ENCODE measurements at places on chromosomes 4 and X. TPM values are rescaled to one million over a fixed set of nuclear protein-coding genes. Genes with fewer than 3 reads are reported as not detected.
A peak's percentile ranks its signal among the peaks of the same experiment; 100 is the strongest.

Gene PLAC1
- 72.3 TPM for polyA plus RNA-seq

Gene RHOH
- not detected for polyA plus RNA-seq

Gene RAB41
- polyA plus RNA-seq: not detected

Gene SMIM10
- 2.4 TPM for polyA plus RNA-seq

Gene AFM
- not detected for polyA plus RNA-seq

Gene SSX4
- not detected for polyA plus RNA-seq

Gene HAND2
- polyA plus RNA-seq: 106 TPM

Gene ARHGAP36
- 0.23 TPM for polyA plus RNA-seq

GRCh38 chr4:106238820-106239420, 77.1 kb downstream of the TBCK start:
- no peak overlapping the region for H3K27ac ChIP-seq
- peaks cover 4% of the 10 kb centered on the region for H3K4me1 ChIP-seq
- peak; percentile 21 for DNase-seq
- peaks cover 35% of the 10 kb centered on the region for H3K36me3 ChIP-seq
- H3K4me3 ChIP-seq: no peak overlapping the region

GRCh38 chrX:109484886-109485285, 3.0 kb upstream of the GUCY2F start:
- H3K4me3 ChIP-seq: no peak overlapping the region
- no peak for DNase-seq
- no peaks in the 10 kb centered on the region for H3K4me1 ChIP-seq
- H3K27ac ChIP-seq: no peak overlapping the region
- no peaks in the 10 kb centered on the region for H3K36me3 ChIP-seq

DNA sequence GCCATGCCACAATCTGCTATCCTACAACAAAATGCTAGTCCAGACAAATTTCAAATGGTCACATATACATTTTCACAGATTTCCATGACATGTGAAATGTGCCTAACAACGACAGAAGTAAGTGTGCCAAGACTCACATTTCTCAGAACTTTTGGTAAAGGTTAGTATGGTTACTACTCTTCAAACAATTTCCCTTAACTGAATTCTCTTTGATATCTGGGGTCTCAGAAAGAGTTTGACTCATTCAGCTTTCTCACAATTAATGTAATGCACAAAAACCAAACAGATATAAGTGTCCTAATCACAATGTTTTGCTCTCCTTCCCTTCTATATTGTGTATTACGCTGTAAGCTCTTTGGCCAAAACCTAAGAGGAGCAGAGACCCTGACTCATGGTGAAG, 122.4 kb upstream of the LEF1 start:
- DNase-seq: no peak
- H3K4me3 ChIP-seq: no peak overlapping the region
- H3K4me1 ChIP-seq: no peaks in the 10 kb centered on the region

DNA sequence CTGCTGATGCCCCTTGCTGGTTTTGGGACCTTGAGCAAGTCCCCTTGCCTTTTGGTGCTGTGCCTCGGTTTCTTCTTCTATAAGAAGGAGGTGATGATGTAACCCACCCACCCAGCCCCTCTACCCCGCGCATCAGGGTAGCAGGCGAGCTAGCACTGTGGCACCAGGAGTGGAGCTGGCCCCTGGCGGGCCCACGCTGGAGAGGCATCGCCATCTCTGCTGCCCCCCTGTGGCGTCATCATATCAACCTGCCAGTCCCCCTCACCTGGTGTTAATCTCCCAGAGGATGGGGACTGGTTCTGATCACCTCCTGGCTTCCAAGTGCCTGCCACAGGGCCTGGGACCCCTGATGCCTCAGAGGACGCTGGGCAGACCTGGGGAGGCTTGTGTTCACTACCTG, 6.3 kb upstream of the SORCS2 start:
- H3K27ac ChIP-seq: no peak overlapping the region
- peaks cover 32% of the 10 kb centered on the region for H3K27me3 ChIP-seq
- H3K4me3 ChIP-seq: no peak overlapping the region
- peak; percentile 73 for DNase-seq

- peaks cover 20% of the 10 kb centered on the region for H3K27me3 ChIP-seq
- no peak overlapping the region for H3K27ac ChIP-seq
- H3K4me1 ChIP-seq: no peaks in the 10 kb centered on the region
- DNase-seq: no peak
These were observed 171.0 kb downstream of the DHX15 start for GRCh38 chr4:24413311-24413784.

DNA sequence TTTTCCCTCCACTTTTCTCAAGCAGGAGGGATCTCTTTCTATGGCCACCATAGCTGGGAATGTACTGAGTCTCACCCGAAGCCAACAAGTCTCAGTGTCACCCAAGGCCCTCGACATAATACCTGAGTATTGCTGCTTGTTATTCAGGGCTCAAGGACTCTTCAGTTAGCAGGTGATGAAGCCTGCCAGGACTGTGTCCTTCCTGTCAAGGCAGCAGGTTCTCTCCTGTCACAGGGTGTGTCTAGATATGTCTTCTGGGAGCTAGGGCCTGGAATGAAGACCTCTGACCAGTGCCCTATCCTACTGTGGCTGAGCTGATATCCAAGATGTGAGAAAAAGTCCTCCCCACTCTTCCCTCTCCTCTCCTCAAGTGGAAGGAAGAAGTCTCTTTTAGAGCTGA, 391.0 kb upstream of the DIPK2B start:
- no peak overlapping the region for H3K4me3 ChIP-seq
- no peaks in the 10 kb centered on the region for H3K36me3 ChIP-seq
- no peaks in the 10 kb centered on the region for H3K4me1 ChIP-seq
- H3K27me3 ChIP-seq: no peaks in the 10 kb centered on the region
- H3K27ac ChIP-seq: no peak overlapping the region
- no peak for DNase-seq

- H3K4me1 ChIP-seq: no peaks in the 10 kb centered on the region
- H3K27ac ChIP-seq: no peak overlapping the region
- H3K36me3 ChIP-seq: peaks cover 38% of the 10 kb centered on the region
- H3K4me3 ChIP-seq: no peak overlapping the region
These were observed 15.3 kb downstream of the NOP14 start for GRCh38 chr4:2947926-2948325.

DNA sequence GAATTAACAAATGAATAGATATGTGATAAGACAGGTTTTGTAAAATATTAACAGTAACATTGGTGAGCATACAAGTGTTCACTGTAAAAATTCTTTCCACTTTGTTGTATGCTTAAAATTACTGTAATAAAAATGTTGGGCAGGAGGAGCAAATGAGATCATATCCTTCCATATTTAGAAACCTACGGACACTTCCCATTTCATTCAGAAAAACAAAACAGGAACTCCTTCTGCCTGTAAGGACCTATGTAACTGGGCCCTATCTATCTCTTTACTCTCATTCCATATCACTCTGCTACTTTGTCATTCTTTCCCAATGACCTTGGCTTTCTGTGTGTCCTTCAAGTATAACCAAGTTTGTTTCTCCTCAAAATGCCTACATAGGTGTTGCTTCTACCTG, 53.7 kb upstream of the SLC39A8 start:
- no peak for DNase-seq
- H3K4me1 ChIP-seq: no peaks in the 10 kb centered on the region
- H3K36me3 ChIP-seq: no peaks in the 10 kb centered on the region
- no peaks in the 10 kb centered on the region for H3K27me3 ChIP-seq

DNA sequence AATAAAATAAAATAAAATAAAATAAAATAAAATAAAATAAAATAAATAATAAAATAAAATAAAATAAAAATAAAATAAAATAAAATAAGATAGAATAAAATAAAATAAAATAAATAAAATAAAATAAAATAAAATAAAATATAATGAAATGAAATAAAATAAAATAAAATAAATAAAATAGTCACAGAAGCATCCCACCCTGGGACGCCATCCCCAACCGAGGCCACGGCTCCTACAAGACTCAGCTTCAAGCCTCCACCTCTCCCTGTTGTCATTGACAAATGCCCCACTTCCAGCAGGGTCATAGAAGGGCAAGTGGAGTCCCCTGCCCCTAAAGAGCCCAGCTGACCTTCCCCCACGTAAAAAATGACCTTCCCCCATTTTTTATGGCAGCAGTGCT, 30.2 kb downstream of the CRLF2 start:
- H3K36me3 ChIP-seq: no peaks in the 10 kb centered on the region
- no peaks in the 10 kb centered on the region for H3K4me1 ChIP-seq
- no peak overlapping the region for H3K4me3 ChIP-seq
- DNase-seq: no peak
- peaks cover 14% of the 10 kb centered on the region for H3K27me3 ChIP-seq

GRCh38 chr4:184854673-184855072, 28.9 kb upstream of the ACSL1 start:
- no peaks in the 10 kb centered on the region for H3K27me3 ChIP-seq
- no peak overlapping the region for H3K4me3 ChIP-seq
- DNase-seq: peak; percentile 30

- H3K27me3 ChIP-seq: no peaks in the 10 kb centered on the region
- no peaks in the 10 kb centered on the region for H3K4me1 ChIP-seq
- no peak overlapping the region for H3K4me3 ChIP-seq
- H3K36me3 ChIP-seq: no peaks in the 10 kb centered on the region
- no peak for DNase-seq
- no peak overlapping the region for H3K27ac ChIP-seq
These were observed 68.7 kb upstream of the ENPP6 start for GRCh38 chr4:184286358-184286757.

GRCh38 chr4:40886931-40887763, 137.4 kb downstream of the NSUN7 start:
- H3K4me3 ChIP-seq: no peak overlapping the region
- H3K27me3 ChIP-seq: no peaks in the 10 kb centered on the region
- no peak for DNase-seq
- no peak overlapping the region for H3K27ac ChIP-seq
- H3K36me3 ChIP-seq: peaks cover 49% of the 10 kb centered on the region
- H3K4me1 ChIP-seq: no peaks in the 10 kb centered on the region

- no peak overlapping the region for H3K4me3 ChIP-seq
- no peaks in the 10 kb centered on the region for H3K27me3 ChIP-seq
- no peak overlapping the region for H3K27ac ChIP-seq
- DNase-seq: no peak
- no peaks in the 10 kb centered on the region for H3K4me1 ChIP-seq
These were observed 72.0 kb upstream of the GPRIN3 start for GRCh38 chr4:89379511-89380044.

GRCh38 chr4:114156371-114156770, 176.9 kb upstream of the ARSJ start:
- H3K27ac ChIP-seq: no peak overlapping the region
- H3K4me3 ChIP-seq: no peak overlapping the region
- no peaks in the 10 kb centered on the region for H3K36me3 ChIP-seq
- no peaks in the 10 kb centered on the region for H3K27me3 ChIP-seq
- DNase-seq: no peak
- H3K4me1 ChIP-seq: no peaks in the 10 kb centered on the region

- no peaks in the 10 kb centered on the region for H3K36me3 ChIP-seq
- peak overlapping the region; percentile 92 for H3K27ac ChIP-seq
- DNase-seq: no peak
These were observed 50.3 kb upstream of the OTUD4 start for GRCh38 chr4:145230726-145231125.

DNA sequence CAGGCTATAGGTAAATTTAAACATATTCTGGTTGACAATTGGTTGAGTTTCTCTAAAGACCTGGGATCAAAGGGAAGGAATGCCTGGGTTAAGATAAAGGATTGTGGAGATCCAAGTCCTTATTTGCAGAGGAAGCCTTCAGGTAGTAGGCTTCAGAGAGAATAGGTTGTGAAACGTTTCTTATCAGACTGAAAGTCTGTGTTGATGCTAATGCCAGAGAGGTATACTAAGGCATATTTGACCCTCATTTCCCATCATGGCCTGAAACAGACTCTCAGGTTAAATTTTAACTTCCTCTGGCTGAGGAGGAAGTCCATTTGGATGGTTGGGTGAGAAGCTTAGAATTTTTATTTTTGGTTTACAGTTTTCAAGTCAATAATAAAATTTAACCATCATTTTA, 48.1 kb downstream of the UGT2A2 start:
- DNase-seq: no peak
- H3K4me3 ChIP-seq: no peak overlapping the region
- no peaks in the 10 kb centered on the region for H3K4me1 ChIP-seq

DNA sequence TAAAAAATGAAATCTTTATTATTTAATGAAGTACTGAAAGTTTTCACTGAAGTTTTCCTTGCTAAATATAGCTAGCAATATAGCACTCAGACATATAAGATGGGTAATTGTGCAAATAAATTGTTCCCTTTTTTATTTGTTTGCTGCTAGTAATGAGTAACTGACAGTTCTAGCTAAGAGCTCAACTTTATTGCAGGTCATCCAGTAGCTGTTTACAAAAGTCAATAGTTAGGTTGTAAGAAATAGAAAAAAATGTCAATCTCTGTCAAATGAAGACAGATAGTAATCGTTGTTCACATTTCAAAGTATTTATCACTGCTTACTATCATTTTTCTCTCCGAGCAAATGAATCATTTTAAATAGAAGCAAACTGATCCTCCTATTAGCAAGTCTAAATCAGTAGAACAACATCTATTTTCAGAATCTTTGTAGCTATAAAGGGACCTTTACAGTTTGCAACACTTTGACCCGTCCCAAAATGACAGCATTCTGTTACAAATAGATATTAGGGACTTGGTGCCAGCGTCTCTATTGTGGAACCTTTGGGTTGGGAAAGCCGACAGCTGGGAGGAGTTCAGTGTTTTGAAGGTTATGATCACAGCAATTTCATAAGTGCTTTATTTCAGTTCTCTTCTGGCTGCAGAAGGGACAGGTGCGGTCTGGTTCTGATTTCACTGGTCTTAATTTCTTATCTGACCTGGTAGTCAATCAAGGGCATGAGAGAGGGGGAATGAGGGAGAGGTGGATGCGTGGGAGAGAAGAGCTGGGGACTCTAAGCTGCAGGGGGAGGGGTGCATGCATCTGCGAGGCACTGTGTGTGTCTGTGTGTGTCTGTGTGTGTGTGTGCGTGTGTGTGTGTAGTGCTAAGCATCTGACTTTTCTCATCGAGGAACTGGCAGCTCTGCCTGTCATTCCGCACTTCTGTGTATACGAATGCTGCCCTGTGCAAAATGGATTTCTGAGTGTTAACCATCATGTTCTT, 227.9 kb upstream of the PITX2 start:
- peaks cover 20% of the 10 kb centered on the region for H3K27me3 ChIP-seq
- no peak overlapping the region for H3K27ac ChIP-seq
- no peak overlapping the region for H3K4me3 ChIP-seq
- no peaks in the 10 kb centered on the region for H3K36me3 ChIP-seq
- H3K4me1 ChIP-seq: no peaks in the 10 kb centered on the region
- DNase-seq: no peak

DNA sequence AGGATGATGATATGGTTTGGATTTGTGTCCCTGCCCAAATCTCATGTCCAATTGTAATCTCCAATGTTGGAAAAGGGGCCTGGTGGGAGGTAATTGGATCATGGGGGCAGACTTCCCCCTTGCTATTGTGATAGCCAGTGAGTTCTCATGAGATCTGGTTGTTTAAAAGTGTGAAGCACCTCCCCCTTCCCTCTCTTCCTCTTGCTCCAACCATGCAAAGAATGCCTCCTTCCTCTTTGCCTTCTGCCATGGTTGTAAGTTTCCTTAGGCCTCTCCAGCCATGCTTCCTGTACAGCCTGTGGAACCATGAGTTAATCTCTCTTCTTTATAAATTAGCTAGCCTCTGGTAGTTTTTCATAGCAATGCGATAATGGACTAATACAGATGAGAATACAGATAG, 19.7 kb upstream of the ALG13 start:
- no peak overlapping the region for H3K27ac ChIP-seq
- no peak for DNase-seq
- H3K4me3 ChIP-seq: no peak overlapping the region
- no peaks in the 10 kb centered on the region for H3K36me3 ChIP-seq
- H3K27me3 ChIP-seq: no peaks in the 10 kb centered on the region
- no peaks in the 10 kb centered on the region for H3K4me1 ChIP-seq

Measured in SK-N-SH (cell line).